Brain (organoid and tissue), 16 donors: ENCODE measurements at places on chromosomes 2 and 18. TPM values are rescaled to one million over a fixed set of nuclear protein-coding genes. Genes with fewer than 3 reads are reported as not detected.
A peak's percentile ranks its signal among the peaks of the same experiment; 100 is the strongest.

DNA sequence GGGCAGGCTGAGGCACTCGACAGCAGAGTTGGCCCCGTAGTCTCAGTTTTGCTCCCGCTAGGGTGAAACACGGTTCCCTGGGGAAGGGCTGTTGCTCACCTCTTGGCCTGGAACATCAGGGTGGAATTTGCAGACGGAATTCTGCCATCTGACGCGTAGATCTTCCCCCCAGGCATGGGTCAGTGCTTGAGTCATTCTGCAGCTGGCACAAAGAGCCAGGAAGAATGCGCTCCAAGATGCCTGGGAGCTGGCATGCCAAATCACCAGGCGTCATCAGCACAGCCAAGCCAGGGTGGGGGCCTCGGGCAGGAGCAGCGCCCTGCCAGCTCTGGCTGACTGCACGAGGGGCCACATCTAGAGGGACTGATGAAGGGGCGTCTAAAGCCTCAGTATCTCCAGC lies 42.7 kb downstream of the ODC1 start:
- DNase-seq = peak; percentile 70

- no peak for DNase-seq
Measured at GRCh38 chr2:53006980-53007379, 760.6 kb upstream of the CHAC2 start.

DNA sequence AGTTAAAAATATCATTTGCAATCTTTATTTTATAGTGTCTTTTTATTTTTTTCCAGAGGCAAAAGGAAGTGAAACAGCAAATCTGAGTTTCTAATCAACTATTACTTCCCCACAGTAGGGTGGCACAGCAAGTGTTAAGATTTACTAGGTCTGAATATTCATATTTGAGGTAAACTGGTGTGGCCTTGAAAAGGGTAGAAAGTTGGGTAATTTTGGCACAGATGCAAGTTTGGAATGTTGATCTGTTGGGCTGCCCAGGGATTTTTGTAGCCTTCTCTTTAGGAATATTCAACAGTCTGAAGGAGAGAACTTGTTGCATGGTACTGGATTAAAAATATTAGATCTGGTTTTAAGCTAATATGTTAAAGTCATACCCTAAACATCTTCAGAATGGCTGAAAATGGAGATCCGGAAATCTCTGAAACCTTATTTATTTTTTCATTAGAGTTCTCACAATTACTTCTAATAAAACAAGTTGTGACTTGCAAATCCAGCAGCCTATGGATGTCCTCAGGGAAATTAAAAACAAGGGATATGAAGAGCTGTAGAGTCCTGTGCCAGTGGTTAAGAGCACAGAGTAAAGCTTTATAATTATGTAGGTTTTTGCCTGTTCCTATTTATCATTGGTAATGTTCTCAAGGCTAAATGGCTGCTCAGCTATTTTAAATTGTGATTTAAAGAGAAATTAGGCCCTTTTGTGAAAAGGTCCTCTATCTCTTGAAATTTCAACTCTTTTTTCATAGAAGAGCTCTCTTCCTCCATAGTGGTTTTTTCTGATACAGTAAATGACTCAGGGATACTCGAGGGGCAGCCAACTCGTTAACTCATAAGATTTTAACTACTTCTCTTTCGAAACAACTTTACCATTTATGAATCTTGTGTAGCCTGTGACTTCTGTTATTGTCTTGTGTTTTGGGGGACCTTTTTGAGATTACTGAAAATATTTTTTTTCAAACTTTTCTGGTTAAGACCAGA lies 11.0 kb downstream of the TANK start:
- DNase-seq = no peak

DNA sequence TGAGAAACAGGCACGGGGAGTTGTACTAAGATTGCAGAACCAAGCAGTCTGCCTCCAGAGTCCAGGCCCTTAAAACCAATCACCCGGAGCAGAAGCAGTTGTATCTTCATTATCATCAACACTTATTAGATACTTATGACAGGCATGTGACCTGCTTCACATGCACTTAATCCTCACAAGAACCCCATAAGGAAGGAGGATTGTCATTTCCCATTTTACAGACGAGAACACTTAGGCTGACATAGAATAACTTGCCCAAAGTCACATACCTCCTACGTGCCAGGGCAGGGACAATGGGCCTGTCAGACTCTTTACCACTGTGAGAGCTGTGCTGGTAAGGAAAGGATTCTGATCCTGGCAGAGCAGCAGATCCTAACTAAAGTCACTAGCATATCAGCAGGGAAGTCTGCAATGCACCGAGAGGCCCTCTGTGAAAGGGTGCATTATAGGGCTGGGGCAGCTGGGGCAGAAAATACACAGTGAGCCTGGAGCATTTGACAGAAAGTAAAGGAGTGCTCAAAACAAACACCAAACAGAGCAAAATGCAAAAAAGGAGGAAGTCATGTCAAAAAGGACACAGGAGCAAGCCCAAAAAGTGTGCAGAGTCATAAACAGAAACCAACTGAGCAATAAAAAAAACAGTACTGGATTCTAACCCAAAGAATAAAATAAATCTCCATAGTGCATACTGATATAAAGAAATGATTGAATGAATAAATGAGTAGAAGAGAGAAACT lies 55.9 kb upstream of the SP3 start:
- DNase-seq = no peak

DNA sequence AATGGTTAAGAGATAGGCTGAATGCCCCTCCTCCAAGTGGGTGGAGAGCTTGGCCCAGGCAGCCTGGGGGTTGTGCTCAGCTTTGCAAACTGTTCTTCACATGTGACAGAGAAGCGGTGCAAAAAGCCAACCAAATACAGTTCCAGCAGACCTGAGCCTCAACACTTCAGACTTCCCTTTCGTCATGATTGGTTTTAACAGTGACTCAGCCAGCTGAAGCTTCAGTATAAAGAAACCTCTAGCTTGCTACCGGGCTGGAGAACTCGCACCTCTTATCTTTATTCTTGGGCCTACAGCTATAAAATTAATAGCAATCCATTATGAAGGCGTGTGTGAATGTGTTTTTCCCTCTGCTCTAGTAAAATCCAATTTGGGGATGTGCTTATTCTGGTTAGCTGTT lies 20.0 kb downstream of the SETBP1 start:
- DNase-seq = no peak

- DNase-seq = no peak
Measured at GRCh38 chr18:70423120-70423519, 134.3 kb downstream of the SOCS6 start.

DNA sequence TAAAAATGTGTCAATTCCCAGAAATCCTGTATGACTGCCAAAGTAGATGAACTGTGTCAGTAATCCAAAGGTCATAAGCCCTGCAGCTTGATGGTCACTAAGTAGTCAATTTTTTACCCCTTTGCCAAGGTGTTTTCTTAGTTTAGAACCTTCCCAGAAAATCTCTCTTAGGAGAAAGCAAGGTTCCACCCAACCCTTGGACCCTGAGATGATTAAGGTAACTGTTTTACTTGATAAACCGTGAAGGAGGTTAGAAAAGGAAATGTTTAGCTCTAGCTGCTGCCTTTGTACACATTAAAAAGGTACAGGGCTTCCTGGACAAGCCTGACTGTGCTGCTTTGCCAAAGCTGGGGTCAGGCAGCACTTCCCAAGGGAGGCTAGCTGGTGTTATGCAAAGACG lies 24.4 kb upstream of the LRP2 start:
- no peak for DNase-seq

DNA sequence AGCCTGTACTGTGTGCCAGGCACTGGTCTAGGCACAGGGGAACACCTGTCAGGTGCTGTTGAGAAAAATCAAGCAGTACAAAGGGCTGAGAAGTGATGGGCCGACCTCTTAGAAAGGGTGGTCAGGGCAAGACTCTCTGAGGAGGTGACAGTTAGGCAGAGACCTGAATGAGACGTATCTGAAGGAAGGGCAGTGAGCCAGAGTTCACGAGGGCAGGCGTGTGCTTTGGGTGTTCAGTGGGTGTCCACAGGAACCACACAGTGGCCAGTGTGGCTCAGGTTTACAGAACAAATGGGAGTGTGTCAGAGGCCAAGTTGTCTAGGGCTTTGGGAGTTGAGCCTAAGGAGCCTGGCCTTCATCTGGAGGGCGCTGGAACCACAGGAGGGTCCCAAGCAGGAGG lies 6.2 kb downstream of the ARMC9 start:
- no peak for DNase-seq

DNA sequence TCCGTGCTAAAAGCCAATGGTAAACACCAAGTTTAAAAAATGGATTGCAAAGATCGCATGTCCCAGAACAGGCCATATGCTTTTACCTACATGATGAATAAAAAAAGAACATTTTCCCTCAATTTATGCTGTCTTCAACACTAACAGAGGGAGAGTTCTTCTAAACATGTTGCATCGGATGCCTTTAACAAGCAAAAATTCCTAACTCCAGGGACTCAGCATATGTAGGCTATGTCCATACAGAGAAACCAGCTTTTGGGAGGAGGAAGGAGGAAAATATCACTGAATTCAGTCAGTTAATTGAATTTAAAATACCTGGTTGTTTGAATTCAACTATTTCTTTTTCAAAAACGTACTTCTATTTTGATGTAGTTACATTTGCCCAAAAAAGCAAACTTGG lies 28.6 kb downstream of the BCL11A start:
- DNase-seq = no peak

- no peak for DNase-seq
Measured at GRCh38 chr18:46013484-46014189, 46.5 kb upstream of the EPG5 start.

- no peak for DNase-seq
Measured at GRCh38 chr2:144456680-144457079, 63.2 kb downstream of the ZEB2 start.

GRCh38 chr2:214377286-214377624 lies 33.6 kb upstream of the VWC2L start:
- DNase-seq = no peak

GRCh38 chr2:122031544-122032263 lies 276.3 kb downstream of the TSN start:
- peak; percentile 43 for DNase-seq

GRCh38 chr2:216083464-216084281 lies 2.0 kb downstream of the TMEM169 start:
- DNase-seq = peak; percentile 65

DNA sequence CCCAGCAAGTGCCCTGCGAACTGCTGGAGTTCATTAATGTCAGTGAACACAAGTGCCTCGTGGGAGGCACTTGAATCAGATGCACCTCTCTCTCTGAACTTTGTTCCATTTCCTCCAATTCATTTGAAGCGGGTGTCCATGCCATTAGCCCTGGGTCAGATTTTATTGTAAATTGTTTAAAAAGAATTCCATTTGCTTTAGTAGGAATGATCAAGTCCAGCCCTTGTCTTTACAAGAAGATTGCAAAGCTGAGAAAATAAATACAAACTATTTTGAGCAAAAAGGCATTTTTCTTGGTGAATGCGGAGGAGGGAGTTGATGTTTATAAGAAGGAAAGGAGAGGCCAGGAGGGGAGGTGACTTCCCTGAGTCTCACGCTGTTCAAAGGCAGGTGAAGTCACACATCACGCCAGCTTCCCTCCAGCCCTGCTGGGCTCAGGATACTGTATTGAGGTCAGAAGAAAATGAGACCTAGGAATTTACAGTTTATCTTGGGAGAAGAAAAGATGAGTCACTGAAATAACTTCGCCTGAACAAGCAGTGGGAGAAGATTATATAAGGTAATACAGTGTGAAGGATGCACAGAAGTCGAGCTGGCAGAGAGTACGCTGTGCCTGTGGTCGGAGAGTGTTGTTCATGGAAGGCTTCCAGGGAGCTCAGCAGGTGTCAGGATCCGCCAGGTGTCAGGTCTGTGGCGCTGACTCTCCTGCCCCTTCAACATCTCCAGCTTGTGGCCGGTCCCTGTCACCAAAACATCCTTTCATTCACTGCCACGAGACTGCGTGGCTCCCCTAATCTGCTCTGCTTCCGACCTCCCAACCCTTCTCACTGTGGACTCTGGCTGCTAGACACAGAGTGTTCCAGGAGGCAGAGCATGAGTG lies 36.5 kb downstream of the EFR3B start:
- DNase-seq = no peak

- DNase-seq = no peak
Measured at GRCh38 chr2:71831193-71831577, 316.5 kb downstream of the CYP26B1 start.

- no peak for DNase-seq
Measured at GRCh38 chr2:95344656-95345055, 47.5 kb downstream of the KCNIP3 start.

- no peak for DNase-seq
Measured at GRCh38 chr2:200614249-200614648, 28.4 kb downstream of the AOX1 start.

DNA sequence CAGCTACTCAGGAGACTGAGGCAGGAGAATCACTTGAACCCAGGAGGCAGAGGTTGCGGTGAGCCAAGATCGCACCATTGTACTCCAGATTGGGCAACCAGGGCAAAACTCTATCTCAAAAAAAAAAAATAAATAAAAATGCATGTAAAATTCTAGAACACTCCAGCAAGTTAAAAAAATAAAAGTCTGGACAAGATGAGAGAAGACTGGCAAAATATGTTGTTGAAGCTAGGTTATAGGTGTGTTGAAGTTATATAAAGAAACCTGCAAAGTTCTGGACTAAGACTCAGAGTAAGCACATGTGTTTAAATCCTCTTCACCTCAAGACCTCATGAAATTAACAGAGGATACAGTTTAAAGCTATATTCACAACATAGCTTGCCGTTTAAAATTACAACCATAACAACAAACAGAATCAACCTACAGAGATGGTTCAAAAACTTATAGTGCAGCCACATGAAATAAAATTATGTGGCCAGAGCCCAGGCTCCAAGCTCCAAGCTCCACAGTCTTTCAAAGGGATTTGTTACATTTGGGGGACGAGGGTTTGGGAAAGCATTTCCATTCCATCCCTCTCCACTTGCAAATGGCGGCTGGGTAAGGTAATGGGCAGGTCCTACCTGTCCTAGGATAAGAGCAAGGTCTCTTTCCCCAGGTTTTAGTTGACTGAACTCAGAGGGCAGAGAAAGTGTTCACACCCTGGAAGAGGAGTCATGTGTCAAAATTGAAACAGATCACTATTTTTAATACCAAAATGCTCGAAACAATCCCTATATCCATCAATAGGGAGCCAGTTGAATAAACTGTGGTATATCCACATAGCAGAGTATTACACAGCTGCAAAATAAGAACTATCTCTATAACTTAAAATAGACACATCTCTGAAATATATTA lies 59.9 kb upstream of the MYCN start:
- no peak for DNase-seq

The REG1A gene
- not detected for polyA plus RNA-seq

The GALNT3 gene
- polyA plus RNA-seq = 5.3 TPM

The KIF5C gene
- 93.6 TPM for polyA plus RNA-seq

The CACNB4 gene
- 1.1 TPM for polyA plus RNA-seq

The NR4A2 gene
- 4.3 TPM for polyA plus RNA-seq

The MFSD2B gene
- not detected for polyA plus RNA-seq

The MOGAT1 gene
- not detected for polyA plus RNA-seq

The LCT gene
- polyA plus RNA-seq = not detected

The EIF5B gene
- 19.8 TPM for polyA plus RNA-seq
